ENCODE measurements at places on chromosomes 6 and 20.
A peak's percentile ranks its signal among the peaks of the same experiment; 100 is the strongest.

DNA sequence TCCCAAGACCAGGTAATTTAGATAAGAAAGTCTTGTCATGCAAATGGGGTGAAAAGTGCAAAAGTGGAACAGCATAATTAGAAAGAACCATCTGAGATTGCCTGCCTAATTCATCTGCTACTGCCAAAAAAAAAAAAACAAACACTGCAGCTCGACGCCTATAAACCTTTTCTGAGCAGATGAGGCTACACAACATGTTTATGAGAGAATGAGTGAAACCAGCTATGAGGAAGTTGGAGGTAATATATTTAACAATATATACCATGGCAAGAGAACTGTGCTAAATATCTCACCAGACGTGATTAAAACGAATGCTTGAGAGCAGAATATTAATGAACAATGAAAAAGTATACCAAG lies 50.0 kb downstream of the LAMA4 start:
- DNase-seq, result no peak

GRCh38 chr6:155155787-155156447 lies 107.9 kb upstream of the CLDN20 start:
- no peak for DNase-seq

- DNase-seq, result no peak
These were observed 50.7 kb downstream of the PPARD start for GRCh38 chr6:35392773-35393672.

GRCh38 chr6:35736253-35736894 lies 458 bp upstream of the ARMC12 start:
- no peak for DNase-seq

DNA sequence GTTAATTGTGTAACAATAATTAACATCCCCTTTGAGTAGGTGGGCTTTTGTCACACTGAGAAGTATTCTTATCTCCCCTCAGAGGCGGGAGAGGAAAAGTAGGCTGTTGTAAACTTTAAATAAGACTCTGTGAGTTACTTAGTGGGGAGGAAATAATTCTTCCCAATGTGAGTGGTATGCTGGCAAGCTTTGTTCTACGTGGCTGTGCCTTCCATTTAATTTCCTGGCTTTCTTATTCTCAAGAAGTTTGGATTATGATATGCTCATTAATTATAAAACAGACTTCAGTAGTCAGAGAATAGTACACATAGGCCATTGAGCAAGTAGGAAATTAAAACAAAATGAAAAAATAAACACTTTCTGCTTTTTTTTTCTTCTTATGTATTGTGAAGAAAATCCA lies 19.1 kb downstream of the ADGRB3 start:
- no peak for DNase-seq

GRCh38 chr6:131103901-131104300 lies 31.4 kb upstream of the AKAP7 start:
- DNase-seq, result no peak

- no peak for DNase-seq
These were observed 13.8 kb upstream of the KIF16B start for GRCh38 chr20:16587066-16587465.

DNA sequence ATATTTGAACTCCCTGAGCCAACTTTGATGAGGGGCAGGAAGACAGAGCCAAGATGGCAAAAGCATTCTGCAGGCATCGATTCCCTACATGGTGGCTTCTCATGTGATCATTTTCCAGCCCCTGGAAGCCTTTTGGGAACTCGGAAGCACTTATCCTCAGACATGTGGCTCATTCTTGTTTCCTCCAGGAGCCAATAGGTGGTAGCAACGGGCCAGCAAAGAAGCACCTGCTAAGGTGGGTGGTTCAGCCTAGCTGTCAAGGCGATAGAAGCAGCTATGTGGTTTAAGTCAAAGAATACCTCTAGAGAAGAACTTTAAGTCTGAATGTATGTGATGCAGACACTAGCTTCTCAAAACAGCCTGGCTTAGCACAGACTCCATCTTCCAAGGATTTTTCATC lies 64.9 kb upstream of the PAX1 start:
- DNase-seq, result no peak

GRCh38 chr20:40741507-40742106 lies 52.6 kb upstream of the MAFB start:
- peak; percentile 7 for DNase-seq

DNA sequence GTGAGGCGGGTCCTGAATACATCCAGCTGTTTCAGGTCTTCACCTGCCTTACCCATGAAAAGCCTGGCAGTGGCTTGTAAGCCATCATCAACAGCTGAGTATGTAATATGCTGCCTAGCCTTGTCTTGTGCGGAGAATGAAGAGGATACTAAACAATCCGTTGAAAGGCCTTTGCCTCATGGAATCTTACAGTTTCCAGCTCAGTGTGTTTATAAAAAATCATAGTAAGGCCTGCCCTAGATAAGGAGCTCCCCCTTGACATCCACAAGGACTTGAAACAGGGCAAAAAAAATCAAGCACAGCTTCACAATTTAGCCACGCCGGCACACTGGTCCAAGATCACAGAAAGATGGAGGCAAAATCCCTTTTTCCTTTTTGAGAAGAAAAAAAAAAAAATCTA lies 115.7 kb downstream of the KIF16B start:
- no peak for DNase-seq

GRCh38 chr6:21827425-21828202 lies 234.1 kb downstream of the SOX4 start:
- DNase-seq, result no peak

DNA sequence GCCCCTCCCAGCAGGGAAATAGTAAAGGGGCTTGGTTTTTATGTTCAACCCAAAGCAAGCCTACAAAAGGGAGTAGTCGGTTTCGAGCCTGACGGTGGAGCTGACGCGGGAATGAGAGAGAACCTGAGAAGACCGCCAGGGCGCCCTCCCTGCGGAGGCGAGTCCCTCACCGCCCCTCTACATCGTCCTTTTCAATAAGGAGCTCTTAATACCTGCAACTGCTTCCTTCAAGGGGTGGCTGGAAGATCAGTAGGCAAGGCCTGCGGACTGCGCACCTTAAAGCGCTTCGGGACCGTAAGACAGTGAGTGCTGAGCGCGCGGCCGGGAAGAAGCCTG lies 709 bp upstream of the ZNF76 start:
- DNase-seq, result peak; percentile 23

GRCh38 chr20:43341511-43341910 lies 116.2 kb upstream of the SRSF6 start:
- DNase-seq, result no peak

- DNase-seq, result no peak
These were observed 16.7 kb downstream of the SLC17A1 start for GRCh38 chr6:25815194-25815593.

DNA sequence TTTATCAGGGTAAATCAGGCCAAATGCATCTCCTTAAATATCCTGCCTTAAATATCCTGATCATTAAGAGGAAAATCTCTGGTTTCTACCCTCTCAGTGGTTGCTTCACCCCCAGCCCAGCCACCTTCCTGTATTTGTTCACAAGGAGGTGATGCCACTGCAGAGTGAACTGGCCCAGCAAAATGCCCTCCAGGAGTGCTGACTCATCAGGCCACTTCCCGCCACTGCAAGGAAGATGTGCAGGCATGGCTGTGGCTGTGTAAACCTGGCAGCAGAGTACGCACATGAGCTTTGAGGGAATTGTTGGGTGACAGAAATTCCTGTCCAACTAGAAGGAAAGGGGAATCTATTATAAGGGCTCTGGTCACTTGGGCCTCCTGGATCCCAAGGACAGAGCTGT lies 13.8 kb downstream of the NQO2 start:
- no peak for DNase-seq

DNA sequence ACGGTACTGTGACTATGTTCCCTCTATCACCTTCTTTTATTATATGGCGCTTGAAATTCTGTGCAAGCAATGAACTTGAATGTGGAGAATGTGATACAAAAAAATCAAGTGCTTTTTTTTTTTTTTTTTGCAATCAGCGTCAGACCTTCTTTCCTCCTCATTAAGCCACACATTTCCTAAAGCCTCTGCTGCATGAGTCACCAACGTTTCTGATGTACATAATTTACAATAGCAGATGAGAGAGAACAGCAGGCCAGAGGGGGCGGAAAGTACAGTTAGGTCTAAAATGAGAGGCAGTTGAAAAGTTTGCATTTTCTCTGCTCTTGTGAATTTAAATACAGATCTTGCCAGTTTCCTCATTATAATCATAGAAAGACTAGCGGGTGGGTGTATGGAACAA lies 114.6 kb upstream of the RIPOR2 start:
- peak; percentile 63 for DNase-seq

DNA sequence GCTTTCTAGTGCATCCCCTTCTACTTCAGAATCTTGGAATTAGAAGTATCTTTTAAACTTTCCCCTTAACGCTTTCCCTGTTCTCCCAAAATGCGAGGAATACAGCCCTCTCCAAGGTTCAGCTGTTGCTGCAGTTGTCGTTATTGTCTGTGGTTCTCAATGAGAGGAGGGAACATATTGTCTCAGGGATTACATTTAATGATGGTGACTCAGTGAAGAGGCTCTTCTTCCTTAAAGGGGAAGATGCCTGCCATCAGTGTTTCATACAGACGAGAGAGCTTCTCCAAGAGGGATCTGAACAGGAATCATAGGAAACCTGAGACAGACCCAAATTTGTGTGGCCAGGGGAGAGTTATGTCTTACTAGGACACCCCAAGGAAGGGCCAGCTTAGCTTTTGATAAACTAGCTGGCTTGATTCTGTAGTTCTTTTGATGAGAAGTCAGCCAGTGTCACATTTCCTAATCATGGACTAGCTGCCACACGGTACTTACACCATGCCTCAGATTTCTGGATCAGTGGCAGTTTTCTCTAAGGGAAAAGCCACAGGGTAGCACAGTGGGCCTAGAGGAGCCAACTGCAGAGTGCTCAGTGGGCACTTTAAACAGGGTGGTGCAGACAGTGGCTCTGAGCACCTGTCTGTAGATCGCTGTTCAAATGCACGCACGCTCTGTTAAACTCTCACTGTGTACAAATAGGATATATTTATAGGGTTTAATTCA lies 59.7 kb upstream of the TMEM181 start:
- DNase-seq, result peak; percentile 36

- DNase-seq, result no peak
These were observed 30.4 kb downstream of the SCAF8 start for GRCh38 chr6:154763650-154764049.

DNA sequence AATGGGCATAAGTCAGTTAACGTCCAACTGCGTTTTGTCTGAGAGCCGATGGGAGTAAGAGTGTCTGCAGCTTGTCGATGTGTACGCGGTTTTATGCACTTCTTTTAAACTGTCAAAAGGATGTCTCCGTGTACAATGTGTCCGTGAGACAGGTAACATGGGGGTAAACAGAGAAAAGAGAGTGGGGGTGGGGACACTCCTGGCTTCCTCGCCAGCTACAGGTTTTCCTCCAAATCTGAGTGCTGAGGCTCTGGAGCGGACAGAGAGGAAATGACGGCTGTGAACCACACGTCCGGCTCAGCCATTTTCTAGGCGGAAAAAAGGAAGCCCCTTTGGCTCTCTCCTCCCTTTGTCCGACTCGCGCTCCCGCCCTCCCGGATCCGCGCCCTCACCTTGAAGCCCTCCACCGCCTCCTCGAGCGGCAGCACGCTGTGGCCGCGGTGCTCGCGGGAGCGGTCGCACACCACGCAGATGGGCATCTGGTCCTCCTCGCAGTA lies 916 bp downstream of the TRIM27 start:
- DNase-seq, result no peak

GRCh38 chr20:52280407-52280806 lies 88.8 kb upstream of the ZFP64 start:
- no peak for DNase-seq

DNA sequence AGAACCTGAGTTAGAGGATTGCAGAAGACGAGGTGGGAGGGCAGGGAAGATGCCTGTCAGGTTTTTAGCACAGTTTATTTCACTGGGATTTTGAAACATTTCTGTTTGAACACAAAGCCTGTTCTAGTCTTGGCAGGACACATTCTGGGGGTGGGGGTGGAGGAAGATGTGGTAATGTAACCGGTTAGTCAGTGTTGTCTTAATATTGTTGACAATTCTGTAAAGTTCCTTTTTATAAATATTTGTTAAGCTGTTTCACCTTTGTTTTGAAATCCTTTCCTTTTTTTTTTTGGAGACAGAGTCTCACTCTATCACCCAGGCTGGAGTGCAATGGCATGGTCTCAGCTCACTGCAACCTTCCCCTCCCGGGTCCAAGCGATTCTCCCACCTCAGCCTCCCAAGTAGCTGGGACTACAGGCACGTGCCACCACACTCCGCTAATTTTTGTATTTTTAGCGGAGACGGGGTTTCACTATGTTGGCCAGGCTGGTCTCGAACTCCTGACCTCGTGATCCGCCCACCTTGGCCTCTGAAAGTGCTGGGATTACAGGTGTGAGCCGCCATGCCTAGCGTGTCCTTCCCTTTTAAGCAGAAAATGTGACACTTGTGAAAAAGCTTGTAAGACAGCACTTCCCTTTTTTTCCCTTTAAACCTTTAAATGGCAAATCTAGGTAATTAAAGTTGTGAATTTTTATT lies 20.2 kb downstream of the SLC9A8 start:
- DNase-seq, result no peak

DNA sequence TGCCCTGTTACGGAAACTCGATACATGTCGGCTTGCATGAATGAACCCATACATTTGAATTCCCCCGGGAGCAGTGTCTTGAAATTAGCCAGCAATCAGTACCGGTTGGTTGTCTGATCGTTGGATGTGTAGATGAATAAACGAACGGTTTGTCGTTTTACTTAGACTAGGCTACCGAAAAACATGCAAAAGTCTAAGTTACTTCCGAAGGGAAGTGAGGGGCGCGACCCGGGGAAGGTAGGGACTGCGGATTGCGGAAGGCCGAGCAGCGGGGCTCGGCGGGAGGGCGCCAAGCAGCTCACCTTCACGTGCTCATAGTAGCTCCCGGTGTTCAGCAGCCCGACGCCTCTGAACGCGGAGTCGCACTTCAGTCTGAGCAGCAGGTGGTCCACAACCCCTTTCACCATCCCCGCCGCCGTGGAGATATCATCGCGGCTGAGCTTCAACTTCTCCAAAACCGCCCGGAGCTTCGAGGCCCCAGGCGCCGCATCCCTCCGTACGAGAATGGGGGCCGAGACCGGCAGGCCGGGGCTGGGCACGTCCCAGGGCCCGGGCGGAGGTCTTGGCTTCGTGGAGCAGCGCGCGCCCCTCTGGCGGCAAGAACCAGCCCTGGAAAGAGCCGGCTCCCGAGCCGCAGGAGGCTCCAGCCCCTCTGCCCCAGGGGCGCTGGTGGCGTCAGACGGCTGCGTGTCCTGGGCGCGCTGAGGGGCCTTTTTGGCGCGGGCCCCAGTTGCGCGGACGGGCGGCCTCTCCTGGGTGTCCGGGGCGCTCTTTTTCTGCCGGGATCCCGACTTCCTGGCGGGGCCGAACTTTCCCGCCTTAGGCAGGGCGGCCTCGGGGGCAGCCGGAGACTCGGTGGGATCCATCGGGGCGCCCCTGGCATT lies 632 bp downstream of the CGAS start:
- DNase-seq, result no peak

- DNase-seq, result peak; percentile 27
These were observed 53.5 kb downstream of the RCAN2 start for GRCh38 chr6:46437671-46438221.
